ENCODE measurements at places on chromosomes 11 and 22.

DNA sequence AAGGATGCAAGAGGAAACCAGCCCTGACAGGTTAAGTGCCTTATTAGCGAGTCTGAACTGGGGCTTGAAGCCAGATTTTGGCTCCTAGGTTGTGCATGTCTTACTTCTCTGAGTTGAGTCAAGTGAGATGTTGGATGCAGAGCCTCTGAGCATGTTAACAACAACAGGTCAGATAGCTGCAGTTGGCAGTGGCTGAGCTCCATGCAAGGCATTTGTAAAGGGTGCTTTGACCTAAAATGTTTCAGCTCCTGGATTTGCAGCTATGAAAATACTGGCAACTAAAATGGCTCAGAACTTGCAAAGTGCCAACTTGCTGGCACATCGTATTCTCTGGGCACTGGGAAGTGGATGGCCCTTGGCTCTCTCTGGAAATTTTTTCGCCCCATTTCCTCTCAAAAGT is 16.4 kb upstream of the CSRP3 start:
- no peak for DNase-seq

DNA sequence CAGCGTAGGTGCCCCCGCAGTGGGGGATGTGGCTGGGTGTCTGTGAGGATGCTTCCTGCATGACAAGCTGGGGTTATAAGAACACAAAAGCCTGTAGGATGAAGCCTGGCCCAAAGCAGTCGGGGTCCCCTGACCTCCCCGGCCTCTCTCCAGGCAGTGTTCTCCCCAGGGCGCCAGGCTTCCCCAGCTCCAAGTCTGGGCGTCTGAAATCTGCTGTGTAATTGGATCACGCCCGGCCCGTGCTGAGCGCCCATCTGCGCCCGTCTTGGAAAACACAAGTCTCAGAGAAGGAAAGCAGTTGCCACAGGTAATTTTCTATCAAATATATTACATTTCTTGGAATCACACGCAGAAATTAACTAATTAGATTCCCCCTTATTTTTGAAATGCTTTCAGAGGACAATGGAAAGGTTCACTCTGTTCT is 233.3 kb downstream of the CTTN start:
- no peak for DNase-seq

DNA sequence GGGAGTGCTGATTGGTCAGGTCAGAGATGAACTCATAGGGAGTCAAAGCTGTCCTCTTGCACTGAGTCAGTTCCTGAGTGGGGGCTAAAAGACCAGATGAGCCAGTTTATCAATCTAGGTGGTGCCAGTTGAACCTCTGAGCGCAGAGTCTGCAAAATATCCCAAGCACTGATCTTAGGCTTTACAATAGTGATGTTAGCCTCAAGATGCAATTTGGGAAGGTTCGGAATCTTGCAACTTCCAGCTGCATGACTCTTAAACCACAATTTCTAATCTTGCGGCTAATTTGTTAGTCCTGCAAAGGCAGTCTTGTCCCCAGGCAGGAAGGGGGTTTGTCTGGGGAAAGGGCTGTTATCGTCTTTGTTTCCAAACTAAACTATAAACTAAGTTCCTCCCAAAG is 92.3 kb upstream of the PARVA start:
- DNase-seq = peak; percentile 95

DNA sequence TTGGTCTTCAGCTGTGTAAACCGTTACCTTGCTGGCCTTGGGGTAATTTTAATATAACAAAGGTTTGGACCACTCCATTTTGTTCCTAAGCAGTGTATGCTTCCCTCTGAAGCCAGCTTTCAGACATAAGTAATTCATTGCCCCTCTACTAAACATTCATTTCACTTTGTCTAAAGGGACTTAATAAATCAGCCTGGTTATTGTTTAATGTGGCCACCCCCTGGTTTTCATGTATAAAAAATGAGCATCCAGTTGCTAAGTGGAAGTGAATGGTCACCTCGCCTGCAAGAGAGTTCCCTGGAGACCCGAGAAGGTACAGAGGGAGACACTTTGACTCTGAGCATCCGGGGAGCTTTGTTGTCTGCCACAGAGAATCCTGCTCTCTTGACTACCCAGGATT is 3.9 kb downstream of the ABTB2 start:
- no peak for DNase-seq

GRCh38 chr11:45234306-45235006 is 51.7 kb downstream of the SYT13 start:
- DNase-seq = no peak

DNA sequence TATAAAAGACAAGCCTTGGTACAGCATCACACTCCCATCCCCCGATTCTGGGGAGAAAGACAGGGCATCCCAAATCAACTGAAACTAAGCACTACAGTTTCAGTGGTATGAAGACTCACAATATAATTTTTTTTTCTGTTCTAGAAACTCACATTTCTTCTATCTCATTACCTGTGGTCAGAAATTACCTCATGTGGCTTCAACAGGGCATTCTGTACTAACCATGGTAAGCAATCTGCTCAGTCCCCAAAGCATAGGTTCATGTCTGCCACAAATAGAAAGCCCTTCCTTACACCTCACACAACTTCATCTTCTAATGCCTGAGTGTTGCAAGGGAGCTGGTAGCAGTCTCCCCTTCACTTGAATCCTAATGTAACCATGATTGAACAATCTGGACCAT is 147.4 kb upstream of the POU2AF2 start:
- DNase-seq = no peak

- no peak for DNase-seq
Measured at GRCh38 chr11:1298695-1299492, 10.5 kb downstream of the TOLLIP start.

DNA sequence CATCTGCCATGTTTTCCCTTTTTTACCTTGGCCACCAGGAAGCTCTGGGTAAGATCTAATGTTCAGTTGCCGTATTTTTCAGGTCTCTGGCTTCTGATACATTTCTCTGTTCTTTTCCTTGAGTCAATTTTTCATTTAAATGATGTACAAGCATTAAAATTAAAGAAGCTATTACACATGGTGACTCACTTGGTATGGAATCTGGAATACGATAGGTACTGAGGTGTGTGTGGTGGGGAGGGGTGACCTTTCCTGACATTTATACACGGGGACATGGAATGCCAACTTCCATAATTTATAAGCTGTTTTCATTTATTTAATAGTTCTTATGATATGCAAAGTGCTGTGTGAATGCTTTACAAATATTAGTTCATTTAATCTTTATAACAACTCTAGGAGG is 47.8 kb upstream of the ALX4 start:
- DNase-seq = no peak
